Activated CD4-positive, alpha-beta T cell treated with anti-CD3 and anti-CD28 coated beads, Interleukin-2, amount 10 ng/mL, durations not matched to agents 24 days and 14 days (primary cell): ENCODE measurements at places on chromosomes 4 and X. TPM values are rescaled to one million over a fixed set of nuclear protein-coding genes. Genes with fewer than 3 reads are reported as not detected.

GRCh38 chr4:106503116-106504050, 134.8 kb upstream of the GIMD1 start:
- DNase-seq: no peak
- no peak overlapping the region for H3K27ac ChIP-seq
- H3K27me3 ChIP-seq: peaks cover 10% of the 10 kb centered on the region

GRCh38 chrX:48531358-48531959, 8.1 kb upstream of the TBC1D25 start:
- H3K4me3 ChIP-seq: peak overlapping the region; percentile 11
- H3K27ac ChIP-seq: peak overlapping the region; percentile 85
- peak; percentile 60 for DNase-seq
- no peaks in the 10 kb centered on the region for H3K27me3 ChIP-seq
- peaks cover 22% of the 10 kb centered on the region for H3K4me1 ChIP-seq
- H3K36me3 ChIP-seq: peaks cover 34% of the 10 kb centered on the region

- DNase-seq: no peak
- no peaks in the 10 kb centered on the region for H3K36me3 ChIP-seq
- H3K27me3 ChIP-seq: no peaks in the 10 kb centered on the region
- H3K4me1 ChIP-seq: no peaks in the 10 kb centered on the region
Observed at GRCh38 chr4:20354120-20354519, 102.4 kb downstream of the SLIT2 start.

GRCh38 chrX:100358766-100359165, 51.3 kb downstream of the PCDH19 start:
- H3K4me3 ChIP-seq: no peak overlapping the region
- no peaks in the 10 kb centered on the region for H3K36me3 ChIP-seq
- no peak overlapping the region for H3K27ac ChIP-seq
- H3K4me1 ChIP-seq: no peaks in the 10 kb centered on the region

DNA sequence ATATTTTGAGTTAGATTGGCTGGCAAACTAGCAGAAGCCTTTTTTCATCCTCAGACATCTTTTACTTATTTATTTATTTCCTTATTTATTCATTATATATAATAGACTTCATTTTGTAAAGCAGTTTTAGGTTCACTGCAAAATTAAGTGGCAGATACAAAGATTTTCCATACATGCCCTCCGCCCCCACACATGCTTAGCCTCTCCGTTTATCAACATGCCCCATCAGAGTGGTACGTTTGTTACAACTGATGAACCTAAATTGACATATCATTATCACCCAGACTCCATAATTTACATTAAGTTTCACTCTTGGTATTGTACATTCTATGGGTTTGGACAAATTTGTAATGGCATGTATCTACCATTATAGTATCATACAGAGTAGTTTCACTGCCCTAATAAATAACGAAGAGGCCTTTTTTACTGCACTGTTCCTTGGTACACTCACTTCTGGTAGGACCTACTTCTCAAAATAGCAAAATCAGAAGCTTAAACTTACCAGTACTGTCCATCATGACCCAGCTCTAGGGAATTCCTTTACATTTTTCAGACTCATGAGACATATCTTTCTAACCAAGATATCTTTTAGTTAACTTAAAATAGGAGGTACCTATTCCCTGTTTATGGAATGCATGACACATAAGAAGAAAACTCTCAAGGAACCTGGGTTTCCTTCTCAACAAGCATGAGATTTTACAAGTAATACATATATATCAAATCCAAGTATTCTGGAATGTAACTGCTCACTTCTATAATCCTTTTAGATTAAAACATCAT, 4.8 kb upstream of the TMPRSS11B start:
- peaks cover 10% of the 10 kb centered on the region for H3K4me1 ChIP-seq
- no peak overlapping the region for H3K4me3 ChIP-seq
- H3K27me3 ChIP-seq: no peaks in the 10 kb centered on the region
- H3K36me3 ChIP-seq: peaks cover 2% of the 10 kb centered on the region
- peak overlapping the region; percentile 14 for H3K27ac ChIP-seq
- DNase-seq: no peak

The MAGEA8 gene
- total RNA-seq: not detected in 2 replicates

The MAGEE1 gene
- 1.8 and 2.0 TPM in 2 replicates for total RNA-seq
